ENCODE measurements at places on chromosomes 11 and 22. TPM values are rescaled to one million over a fixed set of nuclear protein-coding genes. Genes with fewer than 3 reads are reported as not detected.

RFPL3 gene
- total RNA-seq = not detected

OTOG gene
- not detected for total RNA-seq

SMTNL1 gene
- not detected for total RNA-seq

SLC5A1 gene
- not detected for total RNA-seq

LRRC4C gene
- total RNA-seq = 0.16 TPM

NXPE4 gene
- total RNA-seq = not detected

CDC42BPG gene
- total RNA-seq = 0.68 TPM

OR2AT4 gene
- not detected for total RNA-seq

AIFM3 gene
- 0.99 TPM for total RNA-seq

DNAJB7 gene
- total RNA-seq = not detected

THAP12 gene
- total RNA-seq = 36.8 TPM

KRTAP5-8 gene
- total RNA-seq = not detected

PAMR1 gene
- 4.4 TPM for total RNA-seq

OR51B2 gene
- total RNA-seq = not detected

CD248 gene
- 68.7 TPM for total RNA-seq

APOL4 gene
- total RNA-seq = not detected

FGF3 gene
- total RNA-seq = 2.5 TPM

REXO2 gene
- 116 TPM for total RNA-seq

PARVA gene
- 144 TPM for total RNA-seq

TMEM45B gene
- not detected for total RNA-seq

ADAMTS15 gene
- 78.8 TPM for total RNA-seq

NADSYN1 gene
- 51.0 TPM for total RNA-seq

PYGM gene
- total RNA-seq = 0.73 TPM
